ENCODE measurements at places on chromosomes 3 and 15. TPM values are rescaled to one million over a fixed set of nuclear protein-coding genes. Genes with fewer than 3 reads are reported as not detected.

SV2B gene
- total RNA-seq, result 0.33 TPM

CD200 gene
- 15.3 TPM for total RNA-seq

IL5RA gene
- under 0.01 TPM for total RNA-seq

SUSD5 gene
- 11.7 TPM for total RNA-seq

FANCD2OS gene
- not detected for total RNA-seq

EXD1 gene
- total RNA-seq, result not detected

SLC28A2 gene
- not detected for total RNA-seq

C2CD4A gene
- under 0.01 TPM for total RNA-seq

LCTL gene
- 1.4 TPM for total RNA-seq

TF gene
- under 0.01 TPM for total RNA-seq

APBA2 gene
- total RNA-seq, result 27.6 TPM

STAC gene
- total RNA-seq, result 0.33 TPM

SLC24A5 gene
- total RNA-seq, result 668 TPM

DAZL gene
- total RNA-seq, result not detected

STARD9 gene
- 8.3 TPM for total RNA-seq

SH2D7 gene
- total RNA-seq, result not detected

CCR5 gene
- not detected for total RNA-seq

POC1A gene
- total RNA-seq, result 14.7 TPM

C3orf20 gene
- under 0.01 TPM for total RNA-seq

GALNT15 gene
- total RNA-seq, result 3.3 TPM

CD96 gene
- not detected for total RNA-seq

VPS8 gene
- total RNA-seq, result 99.2 TPM

TERC gene
- 722 TPM for total RNA-seq

MINAR1 gene
- 1.7 TPM for total RNA-seq

PPARG gene
- total RNA-seq, result 0.93 TPM

ULK3 gene
- total RNA-seq, result 44.0 TPM

P2RY1 gene
- total RNA-seq, result 5.1 TPM

FOXL2 gene
- total RNA-seq, result not detected

INKA1 gene
- total RNA-seq, result 5.9 TPM

Data from melanocyte of skin (primary cell).